AML-193 (cell line): ENCODE measurements at places on chromosomes 2 and 18.
A peak's percentile ranks its signal among the peaks of the same experiment; 100 is the strongest.

DNA sequence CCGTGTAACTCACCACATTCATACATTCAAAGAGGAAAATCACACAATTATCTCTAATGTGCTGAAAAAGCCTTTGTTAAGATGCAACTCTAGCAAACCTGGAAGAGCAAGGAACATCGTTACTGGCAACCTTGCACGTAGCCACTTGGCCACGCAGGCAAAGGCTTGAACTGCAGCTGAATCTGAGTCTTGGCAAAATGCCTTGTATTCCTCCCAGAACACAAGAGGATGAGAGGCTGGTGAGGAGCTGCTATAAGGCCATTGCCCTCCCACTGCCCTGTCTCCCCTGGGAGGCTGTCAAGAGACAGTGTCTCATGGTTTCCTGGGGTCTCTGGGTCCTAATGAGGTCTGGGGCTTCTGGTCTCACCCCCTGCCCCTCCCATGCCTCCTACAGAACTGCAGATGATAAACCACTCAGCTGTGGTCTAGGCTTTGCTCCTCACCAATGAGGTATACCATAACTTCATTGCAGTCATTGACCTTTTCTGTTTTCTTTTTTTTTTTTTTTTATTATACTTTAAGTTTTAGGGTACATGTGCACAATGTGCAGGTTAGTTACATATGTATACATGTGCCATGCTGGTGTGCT lies 141.4 kb downstream of the SPP2 start:
- DNase-seq, result no peak

DNA sequence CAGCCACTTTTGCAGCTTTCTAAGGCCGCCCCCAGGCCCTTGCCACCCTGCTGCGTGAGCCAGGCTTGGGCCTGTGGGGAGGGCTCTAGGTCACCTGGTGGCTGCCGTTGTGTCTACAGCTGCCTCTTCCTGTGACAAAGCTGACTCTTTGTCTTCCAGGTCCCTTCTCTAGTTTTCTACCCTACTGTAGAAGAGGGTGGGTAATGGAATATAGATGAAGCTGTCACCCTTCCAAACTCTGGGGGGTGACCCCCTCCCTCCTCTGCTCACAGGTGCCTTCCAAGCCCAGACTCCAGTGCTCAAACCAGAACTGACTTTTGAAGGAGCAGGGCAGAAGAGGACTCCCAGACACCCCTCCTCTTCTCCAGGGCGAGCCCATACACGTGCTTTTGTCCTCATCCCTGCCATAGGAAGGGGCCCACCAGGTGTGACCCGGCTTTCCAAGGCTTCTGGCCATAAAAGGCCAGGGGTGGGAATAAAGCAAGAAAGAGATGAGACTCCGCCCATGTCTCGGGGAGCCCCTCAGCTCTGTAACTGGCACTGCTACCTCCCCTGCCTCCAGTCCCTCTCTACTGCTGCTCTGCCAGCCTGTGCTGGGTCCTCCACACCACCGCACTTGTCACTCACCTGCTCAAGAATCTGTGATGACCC lies 17.9 kb upstream of the SDC1 start:
- DNase-seq, result no peak

DNA sequence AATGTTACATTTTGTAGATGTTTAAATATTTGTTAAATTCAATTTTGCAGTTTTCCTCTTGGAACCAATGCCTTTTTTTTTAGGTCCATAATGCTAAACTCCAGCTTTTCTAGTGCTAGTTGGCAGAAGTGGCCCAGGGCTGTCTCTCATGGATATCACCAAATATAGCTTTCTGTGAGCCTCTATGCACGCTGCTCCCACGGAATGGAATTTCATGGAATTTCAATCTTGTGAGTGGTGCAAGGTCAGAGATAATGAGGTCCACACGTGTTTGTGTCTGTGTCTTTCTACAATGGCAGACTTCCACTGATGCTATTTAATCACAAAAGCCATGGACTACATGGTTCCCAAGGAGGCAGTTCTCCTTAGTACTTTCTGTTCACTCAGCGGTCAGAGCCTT lies 191.5 kb upstream of the PARD3B start:
- DNase-seq, result no peak

GRCh38 chr2:181305301-181306123 lies 151.7 kb upstream of the ITGA4 start:
- DNase-seq, result peak; percentile 95

DNA sequence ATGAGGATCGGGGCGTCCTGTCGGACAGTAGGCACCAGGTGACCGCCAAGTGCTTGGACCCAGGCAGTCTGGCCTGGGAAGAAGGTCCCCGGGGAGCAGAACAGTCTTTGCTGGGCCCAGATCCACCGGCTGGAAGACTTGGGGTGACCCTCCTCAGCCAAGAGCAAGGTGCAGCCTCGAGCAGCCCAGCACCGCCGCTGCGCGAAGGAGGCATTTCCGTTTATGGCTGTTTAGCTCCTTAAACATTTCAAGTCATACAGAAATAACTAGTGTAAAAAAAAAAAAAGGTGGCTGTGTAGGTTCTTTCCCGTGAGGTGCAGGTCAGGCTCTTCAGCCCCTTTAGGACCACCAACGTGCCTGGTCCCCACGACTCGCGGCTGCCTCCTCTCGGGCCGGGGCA lies 370.2 kb downstream of the CMPK2 start:
- no peak for DNase-seq

DNA sequence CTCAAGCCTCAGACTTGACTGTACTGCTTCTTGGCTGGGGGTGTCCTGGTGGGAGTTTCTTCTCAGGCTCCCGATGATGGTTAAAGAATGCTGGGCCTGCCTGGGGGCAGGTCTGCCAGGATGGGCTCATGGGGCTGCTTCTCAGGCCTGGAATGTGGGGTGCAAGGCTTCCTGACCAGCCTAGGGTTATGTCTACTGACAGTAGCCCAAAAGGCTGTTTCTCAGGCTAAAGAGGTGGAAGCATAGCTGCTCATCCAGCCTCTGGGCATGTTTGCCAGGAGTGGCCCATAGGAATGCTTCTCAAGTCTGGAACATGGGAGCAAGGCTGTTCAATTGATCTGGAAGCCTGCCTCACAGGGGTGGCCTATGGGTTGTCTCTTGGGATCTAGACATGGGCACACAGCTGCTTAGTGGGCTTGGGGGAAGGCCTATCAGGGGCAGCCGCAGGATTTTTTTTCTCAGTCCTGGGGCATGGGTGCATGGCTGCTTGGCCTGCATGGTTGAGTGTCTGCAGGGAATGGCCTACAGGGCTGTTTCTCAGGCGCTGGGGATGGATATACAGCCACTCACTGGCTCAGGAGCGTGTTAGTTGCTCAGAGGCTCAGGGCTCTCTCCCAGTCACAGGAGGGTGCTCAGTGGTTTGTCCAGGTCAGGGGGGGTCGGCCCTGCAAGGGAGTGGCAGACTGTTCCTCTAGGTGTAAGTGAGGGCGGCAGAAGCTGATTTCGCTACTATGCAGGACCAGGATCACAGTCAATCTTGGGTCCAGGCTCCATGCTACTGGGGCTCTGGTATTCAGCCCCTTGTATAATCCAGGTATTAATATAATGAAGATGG lies 617.3 kb upstream of the REG3G start:
- no peak for DNase-seq

DNA sequence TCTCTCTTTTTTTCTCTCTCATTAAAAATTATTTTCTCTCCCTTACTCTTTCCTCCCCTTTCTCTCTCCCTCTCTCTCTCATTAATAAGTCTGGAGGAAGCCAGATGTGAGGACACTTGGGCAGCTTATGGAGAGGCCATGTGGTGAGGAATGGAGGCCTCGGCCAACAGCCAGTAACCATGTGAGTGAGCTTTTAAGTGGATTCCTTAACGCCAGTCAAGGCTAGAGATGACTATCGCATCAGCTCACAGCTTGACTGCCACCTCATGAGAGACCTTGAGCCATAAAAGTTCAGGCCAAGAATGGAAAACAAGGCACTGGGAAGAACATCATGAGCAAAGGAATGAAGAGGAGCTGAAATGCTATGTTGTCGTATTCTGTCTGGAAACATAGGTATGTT lies 39.1 kb downstream of the ETAA1 start:
- no peak for DNase-seq

DNA sequence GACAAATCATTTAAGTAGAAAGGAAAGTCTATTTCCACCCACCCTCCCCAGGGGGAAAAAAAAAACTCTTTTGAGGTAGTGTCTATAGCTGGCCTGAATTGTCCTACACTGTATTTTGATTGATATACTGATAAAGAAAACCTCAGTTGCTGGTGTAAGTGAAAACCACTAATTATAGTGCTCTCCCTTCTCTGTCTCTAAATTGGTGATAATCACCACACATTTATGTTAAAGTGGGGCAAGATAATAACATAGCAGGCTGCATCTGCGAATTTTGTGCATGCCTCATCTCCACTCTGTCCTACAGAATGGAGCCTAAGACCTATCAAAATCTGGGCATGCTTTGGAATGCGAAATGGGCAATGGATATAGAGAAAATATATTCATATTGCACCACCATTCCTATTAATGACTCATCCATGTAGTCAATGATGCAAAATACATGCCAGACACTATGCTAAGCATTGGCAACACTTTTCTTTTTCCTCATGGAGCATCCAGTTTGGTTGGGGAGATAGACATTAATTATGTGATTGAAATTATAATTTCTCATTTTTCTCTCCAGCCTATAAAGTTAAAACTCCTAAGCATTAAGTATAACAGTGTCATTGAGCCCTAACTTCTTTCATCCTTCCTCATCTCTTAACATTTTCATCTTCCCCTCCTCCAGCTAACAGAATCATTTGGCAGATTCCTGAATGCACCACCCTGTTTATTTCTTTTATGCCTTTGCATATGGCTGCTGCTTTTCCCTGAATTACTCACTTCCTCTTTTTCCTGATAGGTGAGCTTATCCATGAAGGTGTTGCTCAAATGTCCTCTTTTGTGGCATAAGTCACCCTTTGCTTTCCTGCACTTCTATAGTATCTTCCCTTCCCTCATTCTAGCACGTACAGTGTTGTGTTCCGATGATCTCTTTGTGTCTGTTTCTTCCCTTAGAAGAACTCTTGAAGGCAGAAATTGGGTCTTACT lies 58.2 kb downstream of the SLC9A2 start:
- DNase-seq, result no peak

- no peak for DNase-seq
Observed at GRCh38 chr2:213189001-213189899, 37.8 kb upstream of the IKZF2 start.

DNA sequence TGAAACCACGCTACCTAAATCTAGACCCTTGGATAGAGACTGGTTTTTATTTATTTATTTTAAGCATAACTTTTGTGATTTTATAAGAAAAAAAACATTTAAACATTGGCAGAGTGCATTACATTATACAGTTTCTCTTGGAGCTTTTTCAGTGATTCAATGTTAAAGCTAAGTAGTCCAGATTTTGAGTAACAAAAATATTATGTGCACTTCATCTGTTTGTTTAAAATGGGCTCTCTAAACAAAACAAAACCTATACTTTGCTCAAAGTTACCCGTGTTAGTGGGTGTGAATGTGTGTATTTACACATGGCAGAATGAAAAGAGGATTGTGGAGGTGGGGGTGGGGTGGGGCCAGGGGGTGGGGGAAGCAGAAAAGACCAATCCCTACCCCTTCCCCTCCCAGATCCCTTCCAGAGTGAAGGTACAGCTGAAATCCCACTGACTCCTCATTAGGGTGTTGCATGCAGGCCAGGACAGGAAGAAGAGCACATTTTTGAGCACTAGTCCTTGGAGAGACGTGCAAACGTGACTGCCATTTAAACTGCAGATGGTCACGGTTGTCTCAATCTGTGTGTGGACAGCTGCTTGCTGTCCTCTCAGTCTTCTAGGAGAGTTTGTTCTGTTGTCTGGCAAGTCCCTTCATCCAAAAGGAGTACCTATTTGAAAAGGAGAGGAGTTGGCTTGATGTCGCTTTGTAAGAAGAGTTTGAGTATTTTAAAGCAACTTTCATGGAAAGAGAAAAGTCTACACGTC lies 303.0 kb downstream of the ICOS start:
- no peak for DNase-seq

DNA sequence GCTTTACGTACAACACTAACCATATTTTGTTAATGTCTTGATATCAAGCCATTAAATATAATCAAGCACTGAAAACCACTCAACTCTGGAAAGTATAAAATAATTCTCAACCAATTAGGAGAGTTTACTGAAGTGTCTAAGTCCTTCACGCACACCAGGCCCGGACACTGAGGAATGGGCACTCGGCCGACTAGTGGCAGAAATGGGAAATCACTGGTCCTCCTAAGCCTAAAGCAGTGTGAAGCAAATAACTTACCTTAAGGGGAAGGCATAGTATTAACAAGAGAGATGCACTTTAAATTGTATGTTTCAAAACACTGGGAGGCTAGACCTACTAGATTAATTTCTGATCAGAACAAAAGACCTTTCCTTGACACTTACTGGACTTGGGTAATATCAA lies 45.7 kb downstream of the FAM210A start:
- DNase-seq, result no peak

- DNase-seq, result no peak
Observed at GRCh38 chr2:33139949-33140348, 193.2 kb downstream of the LTBP1 start.

- no peak for DNase-seq
Observed at GRCh38 chr2:97747285-97747684, 33.9 kb downstream of the ZAP70 start.

GRCh38 chr2:6780765-6781274 lies 84.9 kb downstream of the CMPK2 start:
- peak; percentile 16 for DNase-seq

DNA sequence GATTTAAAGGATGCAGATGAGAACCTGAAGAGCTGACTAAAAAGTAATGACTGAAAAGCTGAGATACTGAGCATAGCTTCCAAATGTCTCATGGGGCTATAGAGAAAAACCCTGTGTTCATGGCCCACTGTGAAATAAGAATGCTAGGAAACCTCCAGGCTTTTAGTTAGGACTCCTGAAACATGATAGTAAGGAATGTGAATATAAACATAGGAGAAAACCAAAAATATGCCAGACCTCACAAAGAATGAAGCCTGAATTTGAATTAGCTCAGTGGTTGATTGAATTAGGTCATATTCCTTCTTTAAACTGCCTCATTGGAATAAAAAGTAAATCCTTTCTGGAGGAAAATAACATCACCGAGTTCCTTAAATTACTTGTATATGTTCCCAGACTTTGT lies 194.5 kb upstream of the NXPH2 start:
- DNase-seq, result no peak

DNA sequence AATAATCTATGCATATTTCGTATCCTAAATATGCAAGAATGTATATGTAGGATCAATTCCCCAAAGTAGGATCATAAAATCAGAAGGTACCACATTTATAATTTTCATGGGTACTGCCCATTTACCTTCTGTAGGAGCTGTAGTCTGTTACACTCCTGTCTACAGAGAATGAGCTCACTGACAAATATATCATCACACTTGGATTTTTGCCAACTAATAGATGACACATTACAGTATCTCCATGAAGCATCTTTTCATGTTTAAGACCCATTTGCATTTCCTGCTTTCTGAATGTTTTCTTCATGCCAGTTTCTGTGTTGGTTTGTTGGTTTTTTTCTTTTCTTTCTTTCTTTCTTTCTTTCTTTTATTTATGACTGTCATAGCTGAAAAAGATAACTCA lies 70.9 kb upstream of the EML6 start:
- DNase-seq, result no peak

GRCh38 chr18:7358989-7359726 lies 128.3 kb downstream of the LRRC30 start:
- no peak for DNase-seq

GRCh38 chr2:221767106-221768012 lies 195.3 kb upstream of the EPHA4 start:
- DNase-seq, result no peak
